ENCODE measurements at places on chromosomes 16 and 17.

DNA sequence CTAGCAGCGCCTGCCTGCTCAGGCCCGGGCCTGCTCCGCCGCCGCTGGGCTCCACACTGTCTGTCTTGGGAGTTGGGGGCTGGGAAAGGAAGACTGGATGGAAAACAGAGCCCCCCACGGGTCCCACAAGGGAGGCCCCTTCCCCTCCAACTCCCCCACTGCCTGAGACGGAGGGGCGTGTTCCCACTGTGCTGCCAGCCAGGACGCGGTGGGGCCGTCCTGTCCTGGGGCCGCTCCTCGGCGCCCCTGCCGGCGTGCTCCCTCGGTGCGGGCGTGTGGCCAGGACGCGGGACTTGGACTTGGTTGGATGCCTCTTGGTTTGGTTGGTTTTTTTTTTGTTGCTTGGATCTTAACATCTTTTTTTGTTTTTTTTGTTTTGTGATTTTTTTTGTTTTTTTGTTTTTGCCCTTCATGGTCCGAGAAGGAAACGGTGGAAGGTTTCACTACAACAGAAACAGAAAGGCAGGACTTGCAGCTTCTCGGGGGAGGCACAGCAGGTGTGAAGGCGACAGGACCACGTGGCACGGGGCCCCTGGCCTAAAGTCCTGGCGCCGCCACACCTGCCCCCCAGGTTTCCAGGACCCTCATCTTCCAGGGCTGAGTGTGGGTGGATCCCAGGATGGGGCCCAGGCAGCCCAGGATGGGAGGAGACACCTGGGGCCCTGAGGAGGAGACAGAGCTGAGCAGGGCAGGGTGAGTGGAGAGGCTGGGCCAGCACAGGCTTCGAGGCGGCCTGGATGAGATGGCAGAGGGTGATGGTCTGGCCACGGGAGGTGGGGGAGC is 16.0 kb downstream of the ENGASE start:
- DNase-seq, result no peak

DNA sequence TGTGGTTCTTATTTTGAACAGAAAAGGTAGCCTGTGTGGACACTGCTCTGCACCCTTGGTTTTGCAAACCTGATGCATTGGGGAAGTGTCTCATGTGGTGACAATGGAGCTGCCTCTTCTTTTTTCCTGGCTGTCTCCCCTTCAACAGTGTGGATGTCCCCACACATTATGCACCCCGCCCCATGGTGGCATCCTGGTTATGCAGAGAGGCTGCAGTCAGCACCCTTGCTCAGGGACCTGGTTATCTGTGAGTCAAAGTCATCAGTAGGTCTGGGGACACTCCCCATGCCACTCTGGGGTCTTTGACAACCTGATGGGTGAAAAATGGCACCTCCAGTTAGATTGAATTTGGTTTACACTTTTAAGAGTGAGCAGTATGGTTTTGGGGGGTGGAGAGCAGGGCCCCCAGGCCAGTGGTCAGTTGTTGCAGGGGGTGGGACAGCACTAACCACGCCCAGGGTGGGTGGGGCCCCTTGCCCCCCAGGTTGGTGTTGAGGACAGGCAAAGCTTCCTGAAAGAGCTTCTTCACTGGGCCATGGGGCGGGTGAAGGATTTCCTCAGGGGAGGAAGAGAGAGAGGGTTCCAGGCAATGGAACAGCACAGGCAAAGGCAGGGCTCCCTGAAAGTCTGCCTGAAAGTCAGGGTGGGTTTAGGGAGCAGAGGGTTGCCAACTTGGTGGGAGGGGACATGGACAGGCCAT is 24.6 kb upstream of the KCNJ12 start:
- no peak for DNase-seq

DNA sequence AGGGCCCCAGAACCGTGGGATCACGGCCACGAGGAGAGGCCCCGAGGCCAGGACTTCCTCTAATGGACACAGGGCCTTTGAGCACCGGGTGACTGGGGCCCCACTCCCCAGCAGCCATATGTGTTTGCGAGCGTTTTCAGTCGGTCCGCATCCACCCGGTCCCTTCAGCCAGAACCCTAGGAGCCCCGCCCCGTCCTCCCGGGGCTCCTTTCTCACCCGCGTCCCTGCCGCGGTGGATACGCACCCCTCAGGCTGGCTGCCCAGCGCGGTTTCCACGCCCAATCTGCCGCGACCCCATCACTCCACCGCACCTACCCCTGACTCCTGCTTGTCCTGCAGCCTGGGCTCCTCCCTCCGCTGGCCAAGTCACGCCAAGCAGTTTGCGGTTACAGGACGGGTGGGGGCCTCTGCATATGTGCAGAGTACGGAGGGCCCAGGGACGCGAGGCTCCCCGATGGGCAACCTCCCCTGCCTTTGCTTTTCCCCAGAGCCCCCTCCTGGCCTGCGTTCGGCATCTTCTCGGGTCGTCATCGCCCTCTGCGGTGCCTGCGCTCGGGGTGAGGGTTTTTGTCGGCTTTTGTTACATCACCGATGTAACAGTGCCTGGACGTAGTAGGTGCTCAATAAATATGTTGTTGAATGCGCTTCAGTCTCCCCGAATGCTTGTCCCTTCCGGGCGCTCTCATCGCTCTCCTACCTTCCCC is 1.0 kb upstream of the TTYH2 start:
- peak; percentile 11 for DNase-seq

DNA sequence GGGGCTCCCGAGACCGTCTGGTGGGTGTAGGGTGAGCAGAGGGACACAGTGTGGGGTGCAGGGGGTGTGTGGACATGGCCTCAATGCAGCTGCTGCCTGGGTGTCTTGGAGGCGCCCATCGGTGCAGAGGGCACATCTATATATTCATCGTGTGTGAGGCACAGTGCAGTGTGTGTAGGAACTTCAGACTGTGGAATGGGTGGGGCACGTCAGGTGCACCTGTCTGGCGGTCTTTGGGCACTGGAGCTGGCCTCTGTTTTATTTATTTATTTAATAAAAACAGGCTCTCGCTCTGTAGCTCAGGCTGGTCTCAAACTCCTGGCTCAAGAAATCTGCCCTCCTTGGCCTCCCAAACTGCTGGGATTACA is 16.8 kb downstream of the LASP1 start:
- DNase-seq, result no peak

DNA sequence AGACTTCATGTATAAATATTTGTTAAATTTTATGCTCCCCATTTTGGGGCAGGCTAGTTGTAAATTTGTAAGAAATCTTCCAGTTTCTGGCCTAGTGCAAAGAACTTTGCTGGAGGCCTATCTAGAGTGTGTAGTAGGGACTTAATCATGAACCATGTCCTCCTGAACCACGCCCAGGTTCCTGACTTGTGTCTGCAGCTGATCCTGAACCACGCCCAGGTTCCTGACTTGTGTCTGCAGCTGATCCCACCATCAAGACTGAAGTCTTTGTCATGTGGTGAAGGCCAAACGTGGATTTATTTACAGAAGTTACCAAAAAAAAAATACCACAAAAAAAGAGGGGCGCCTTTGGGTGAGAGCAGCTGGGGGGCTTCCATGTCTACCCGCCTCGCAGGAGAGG is 33.1 kb downstream of the LMF1 start:
- DNase-seq, result no peak

- peak; percentile 47 for DNase-seq
Observed at GRCh38 chr16:74936902-74937560, 47.9 kb downstream of the WDR59 start.
